Cardiac fibroblast (primary cell): ENCODE measurements at places on chromosomes 3 and 15.

DNA sequence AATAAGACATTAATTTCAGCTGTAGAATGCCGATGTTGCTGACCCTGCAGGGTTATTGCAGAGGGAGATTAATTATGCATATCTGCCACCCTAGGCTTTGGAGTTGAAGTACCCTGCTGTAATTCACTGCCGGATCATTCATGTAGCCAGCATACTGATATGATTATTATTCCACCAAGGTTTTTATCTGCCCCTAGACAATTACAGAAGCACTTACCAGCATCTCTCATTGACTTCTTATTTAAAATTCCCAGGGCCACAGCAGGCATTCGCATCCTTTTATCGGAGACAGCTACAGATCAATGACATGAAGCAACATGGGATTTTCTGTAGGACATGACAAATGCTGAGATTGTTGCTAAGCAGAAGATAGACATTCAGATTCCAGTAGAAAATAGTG lies 31.3 kb downstream of the IL1RAP start:
- DNase-seq, result no peak

GRCh38 chr3:164352991-164353390 lies 725.3 kb downstream of the SI start:
- no peak for DNase-seq

DNA sequence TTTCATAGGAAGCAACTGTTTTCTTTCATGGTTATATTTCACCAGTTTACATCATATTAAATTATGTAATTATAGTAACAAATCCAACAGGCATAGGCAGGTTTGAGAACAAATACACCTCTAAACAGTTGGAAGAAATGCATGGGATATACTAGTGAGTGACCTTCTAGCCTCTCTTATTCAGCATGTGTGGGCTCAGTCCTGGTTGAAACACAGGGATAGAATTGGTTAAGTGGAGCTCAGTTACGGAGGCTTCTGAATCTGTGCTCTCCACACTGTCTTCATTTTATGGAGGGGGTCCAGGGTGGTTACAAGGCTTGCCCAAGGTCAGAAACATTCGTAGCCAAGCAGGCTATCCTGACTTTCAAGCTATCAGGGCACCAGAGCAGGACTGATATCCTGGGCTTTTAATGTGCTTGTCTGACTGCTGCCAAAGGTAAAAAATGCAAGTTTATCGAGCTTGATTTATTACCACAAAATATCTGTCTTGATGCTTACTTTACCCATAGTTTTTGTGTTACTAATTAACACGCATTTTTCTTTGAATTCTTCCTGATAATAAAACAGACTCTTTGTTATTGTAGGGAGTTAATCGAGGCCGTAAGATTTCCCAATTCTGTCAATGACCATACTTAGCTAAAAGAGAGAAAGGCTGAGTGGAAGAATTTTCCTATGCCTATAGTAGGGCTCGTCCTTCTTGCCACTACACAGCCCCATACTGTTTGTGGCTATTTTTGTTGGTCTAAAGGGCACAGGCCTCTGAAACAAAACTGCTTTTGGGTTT lies 89.6 kb downstream of the FILIP1L start:
- no peak for DNase-seq

DNA sequence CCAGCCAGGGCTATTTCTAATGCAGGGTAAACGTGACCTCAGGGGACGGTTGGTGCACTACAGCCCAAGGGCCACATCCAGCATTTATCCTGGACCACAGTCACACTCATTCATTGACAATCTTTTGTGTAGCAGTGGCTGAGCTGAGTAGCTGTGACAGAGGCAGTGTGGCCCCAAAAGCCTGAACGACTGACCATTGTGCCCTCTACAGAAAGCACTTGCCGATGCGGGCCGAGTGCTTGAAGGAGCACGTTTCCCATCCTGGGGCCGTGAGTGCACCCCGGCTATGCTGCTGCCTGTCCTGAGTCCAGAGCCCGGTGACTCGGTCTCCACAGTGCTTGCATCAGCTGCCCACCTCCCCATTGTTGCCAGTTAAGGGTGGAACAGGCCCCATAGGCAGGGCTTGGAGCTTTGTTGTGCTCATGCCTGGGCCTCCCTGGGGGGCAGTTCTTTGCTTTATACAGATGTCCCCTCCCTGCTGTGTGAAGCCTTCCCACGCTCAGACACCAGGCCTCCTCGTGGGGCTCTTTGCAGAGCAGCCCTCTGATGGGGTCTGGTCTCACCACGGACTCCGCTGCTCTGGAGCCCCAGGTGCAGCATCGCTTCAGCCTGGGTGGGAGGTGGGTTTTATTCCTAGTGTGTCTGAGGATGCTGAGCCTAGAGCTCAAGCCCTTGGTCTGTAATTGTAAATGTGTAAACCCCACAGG lies 13.0 kb upstream of the SNRPA1 start:
- no peak for DNase-seq

DNA sequence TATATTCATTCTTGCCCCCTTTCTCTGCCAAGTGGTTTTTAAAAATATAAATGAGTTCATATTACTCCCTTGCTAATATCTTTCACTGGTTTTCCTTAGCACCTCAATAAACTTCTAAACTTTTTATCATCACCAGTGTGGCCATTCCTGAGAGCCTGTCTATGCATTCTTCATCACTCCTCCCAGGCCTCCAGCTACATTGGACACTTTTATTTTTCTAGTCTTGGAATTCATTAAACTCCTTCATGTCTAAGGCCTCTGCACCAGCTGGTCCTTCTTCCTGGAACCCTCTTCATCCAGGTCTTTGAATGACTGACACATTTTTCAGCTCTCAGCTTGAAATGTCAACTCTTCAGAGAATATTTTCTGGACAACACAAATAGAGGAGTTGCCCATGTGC lies 120.4 kb upstream of the P2RY1 start:
- no peak for DNase-seq

DNA sequence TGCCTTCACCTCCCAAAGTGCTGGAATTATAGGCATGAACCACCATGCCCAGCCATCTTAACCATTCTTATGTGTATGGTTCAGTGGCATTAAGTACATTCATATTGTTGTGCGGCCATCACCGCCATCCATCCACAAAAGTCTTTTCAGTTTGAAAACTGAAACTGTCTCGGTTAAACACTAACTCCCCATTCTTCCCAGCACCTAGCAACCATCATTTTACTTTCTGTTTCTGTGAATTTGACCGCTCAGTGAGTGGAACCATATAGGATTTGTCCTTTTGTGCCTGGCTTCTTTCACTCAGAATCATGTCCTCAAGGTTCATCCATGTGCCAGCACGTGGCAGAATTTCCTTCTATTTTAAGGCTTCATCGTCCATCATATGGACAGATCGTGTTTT lies 5.8 kb downstream of the MCM2 start:
- DNase-seq, result no peak

DNA sequence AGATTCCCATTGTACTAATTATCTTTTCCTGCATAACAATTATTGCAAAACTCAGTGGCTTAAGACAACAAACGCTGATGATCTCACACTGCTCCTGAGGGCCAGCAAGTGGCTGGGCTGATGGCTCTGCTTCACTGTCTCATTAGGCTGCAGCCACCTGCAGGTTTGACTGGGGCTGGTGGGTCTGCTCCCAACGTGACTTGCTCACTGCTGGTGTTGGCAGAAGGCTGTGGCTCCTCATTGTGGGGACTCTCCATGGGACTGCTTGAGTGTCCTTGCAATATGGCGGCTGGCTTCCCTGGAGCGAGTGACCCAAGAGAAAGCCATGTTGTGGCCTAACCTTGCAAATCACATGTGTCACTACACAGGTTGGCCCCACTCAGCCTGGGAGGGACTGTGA lies 71.1 kb downstream of the PLXNA1 start:
- no peak for DNase-seq
